Activated CD4-positive, CD25-positive, alpha-beta regulatory T cell treated with anti-CD3 and anti-CD28 coated beads, Interleukin-2, amount 50 U/mL, for 16 hours (primary cell): ENCODE measurements at places on chromosomes 1 and 21.

- DNase-seq, result no peak
Measured at GRCh38 chr1:55833529-55834091, 618.4 kb upstream of the USP24 start.

GRCh38 chr1:45543581-45544417 is 6.8 kb upstream of the AKR1A1 start:
- peak; percentile 37 for DNase-seq

GRCh38 chr1:60483509-60483908 is 409.9 kb upstream of the C1orf87 start:
- DNase-seq, result no peak

- no peak for DNase-seq
Measured at GRCh38 chr1:212484701-212485570, 52.2 kb downstream of the NENF start.

- DNase-seq, result no peak
Measured at GRCh38 chr21:42733874-42734273, 80.5 kb downstream of the PDE9A start.

- no peak for DNase-seq
Measured at GRCh38 chr1:236997882-236998281, 6.4 kb downstream of the MT1HL1 start.

DNA sequence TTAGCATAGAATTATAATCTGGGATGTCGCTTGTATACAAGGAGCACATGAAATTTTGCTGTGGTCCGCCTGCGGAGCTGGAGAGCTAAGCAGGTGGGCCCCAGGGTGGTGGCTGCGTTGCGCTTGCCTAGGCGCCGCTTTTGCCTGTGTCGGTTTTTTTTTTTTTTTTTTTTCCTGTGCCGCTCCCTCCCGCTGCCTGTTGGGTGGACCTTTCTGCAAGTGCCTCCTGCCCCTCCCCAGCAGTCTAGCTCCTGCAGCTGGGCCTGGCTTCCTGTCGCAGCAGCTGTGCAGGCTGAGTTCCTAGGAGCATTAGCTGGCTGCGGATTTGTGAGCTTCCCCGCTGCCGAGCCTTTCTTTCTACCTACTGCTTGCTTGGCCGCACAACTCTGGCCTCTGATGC is 20.6 kb downstream of the PYHIN1 start:
- no peak for DNase-seq

DNA sequence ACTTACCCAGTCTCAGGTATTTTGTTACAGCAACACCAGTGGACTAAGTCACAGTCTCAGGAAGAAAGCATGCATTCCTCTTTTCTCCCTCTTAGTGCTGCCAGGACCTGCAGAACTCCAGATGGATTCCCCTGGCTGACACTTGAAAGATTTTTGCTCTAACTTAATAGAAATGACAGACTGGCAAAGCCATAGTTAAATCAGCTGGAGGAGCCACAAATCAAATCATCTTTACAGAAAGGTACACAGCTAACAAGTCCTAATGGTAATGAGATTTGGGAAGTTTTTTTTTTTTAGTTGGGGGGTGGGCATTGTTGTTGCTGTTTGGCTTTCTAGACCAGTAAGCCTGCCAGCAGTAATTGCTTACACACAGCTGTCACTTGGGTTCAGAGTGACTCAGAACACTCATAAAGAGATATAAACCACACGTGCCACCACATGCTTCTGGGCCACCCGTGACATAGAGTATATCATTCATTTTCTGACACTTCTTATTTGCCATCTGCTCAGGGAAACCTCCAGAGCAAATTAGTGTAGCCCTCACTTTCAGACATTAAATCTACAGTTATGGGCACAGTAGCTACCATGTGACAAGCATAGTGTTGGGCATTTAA is 72.4 kb downstream of the FH start:
- no peak for DNase-seq
